ENCODE measurements at places on chromosomes 6 and 20.

DNA sequence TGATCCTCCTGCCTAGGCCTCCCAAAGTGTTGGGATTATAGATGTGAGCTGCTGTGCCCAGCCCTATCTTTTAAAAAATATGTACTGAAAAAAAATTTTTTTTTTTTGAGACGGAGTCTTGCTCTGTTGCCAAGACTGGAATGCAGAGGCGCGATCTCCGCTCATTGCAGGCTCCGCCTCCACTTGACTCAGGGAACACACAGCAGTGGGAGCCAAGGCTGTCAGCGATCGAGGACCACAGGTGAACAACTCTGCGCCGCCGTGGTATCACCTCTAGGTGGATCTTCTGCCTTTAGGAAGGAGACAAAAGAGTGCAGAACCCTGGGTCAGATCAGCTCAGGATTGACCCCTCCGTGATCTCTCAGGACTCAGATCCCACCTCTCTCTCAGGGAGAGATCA is 13.7 kb downstream of the RAET1E start:
- no peak for DNase-seq

DNA sequence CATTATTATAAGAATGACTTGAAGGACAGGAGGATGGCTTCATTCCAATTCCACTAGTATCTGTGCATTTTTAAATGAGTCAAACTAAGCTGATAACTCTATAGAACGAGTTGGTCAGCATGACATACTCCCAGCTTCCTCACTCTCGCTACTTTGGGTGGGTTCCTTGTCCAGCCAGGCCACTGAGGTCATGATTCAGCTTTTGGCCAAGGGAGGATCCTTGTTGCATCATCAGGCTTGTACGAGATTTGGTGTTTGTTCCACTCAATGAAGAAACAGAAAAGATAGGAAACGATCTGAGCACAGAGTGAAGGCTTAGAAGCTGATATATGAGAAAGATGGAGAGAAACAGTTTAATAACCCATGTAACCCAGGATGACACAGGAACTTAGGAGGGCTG is 19.8 kb downstream of the NEDD9 start:
- no peak for DNase-seq

- no peak for DNase-seq
These were observed 56.0 kb downstream of the NOL4L start for GRCh38 chr20:32528905-32529670.

DNA sequence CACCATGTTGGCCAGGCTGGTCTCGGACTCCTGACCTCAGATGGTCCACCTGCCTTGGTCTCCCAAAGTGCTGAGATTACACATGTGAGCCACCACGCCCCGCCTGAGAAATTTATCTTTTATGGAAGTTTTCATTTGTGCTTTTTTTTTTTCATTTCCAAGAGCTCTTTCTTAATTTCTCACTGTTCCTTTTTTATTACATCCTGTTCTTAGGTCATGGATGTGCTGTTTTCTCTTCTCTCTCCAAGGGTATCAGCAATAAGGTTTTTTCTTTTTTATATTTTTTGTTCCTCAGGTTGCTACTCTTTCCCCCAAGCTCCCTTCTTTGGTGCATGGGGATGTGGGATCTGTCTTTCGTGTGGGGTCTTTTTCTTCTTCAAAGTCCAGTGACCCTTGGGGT is 21.2 kb upstream of the LSM14B start:
- no peak for DNase-seq
